Activated effector memory CD4-positive, alpha-beta T cell treated with anti-CD3 and anti-CD28 coated beads, Interleukin-2, amount 50 U/mL, for 16 hours (primary cell): ENCODE measurements at places on chromosomes 3 and 15.

- DNase-seq, result no peak
Observed at GRCh38 chr3:157271283-157271882, 111.4 kb upstream of the CCNL1 start.

DNA sequence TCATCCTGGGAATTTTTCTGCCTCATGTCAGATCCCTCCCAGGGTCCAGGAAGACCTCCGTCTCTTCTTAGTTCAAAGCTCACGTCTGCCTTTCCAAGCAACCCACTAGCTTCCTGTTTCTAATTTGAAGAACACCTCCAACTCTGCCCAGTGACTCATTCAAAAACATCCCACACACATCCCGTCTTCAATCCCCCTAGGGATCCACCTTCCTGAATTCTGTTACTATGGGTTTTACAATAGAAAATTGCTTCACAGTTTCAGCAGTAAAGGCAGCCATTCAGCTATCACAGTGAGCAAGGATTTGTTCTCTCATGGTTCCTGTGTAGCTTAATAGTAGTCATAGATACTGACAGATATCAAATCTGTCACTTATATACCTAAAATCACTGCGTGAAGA lies 308.3 kb upstream of the CCDC54 start:
- no peak for DNase-seq

DNA sequence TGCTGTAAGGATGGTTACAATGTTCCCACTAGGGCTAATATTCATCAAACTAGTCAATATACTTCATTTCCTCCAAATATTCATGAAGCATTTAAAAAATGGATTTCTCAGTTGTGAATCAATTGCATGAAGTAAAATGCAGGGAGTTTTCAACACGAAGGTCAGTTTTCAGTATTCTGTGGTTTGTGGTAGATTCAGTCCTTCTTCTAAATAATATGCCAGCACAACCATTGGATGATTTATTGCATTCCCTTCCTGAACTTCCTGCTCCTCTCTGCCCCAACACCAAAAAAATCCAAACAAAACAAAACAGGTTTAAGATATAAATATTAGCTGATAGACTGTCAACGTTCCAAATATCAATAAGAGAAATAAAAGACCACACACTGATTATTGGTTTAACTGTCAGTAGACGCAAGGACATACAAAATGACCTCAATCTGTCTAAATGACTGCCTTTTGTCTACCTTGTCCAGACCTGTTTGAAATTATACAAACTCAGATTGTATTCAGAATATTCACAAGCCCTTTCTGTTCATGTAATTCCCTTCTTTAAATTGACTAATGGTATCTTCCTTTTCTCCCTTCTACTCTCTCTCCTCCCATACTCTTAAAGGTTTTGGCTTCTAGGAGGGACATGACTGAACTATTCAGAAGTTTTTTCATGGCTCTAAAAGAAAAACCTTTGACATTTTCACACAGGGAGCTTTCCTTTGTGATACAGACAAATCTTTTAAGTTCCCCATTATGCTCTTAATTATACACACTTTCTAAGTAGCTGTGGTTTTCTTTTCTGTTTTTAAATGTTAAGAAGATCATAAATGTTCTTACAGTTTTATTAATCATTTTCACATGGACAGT lies 92.6 kb upstream of the STT3B start:
- no peak for DNase-seq

DNA sequence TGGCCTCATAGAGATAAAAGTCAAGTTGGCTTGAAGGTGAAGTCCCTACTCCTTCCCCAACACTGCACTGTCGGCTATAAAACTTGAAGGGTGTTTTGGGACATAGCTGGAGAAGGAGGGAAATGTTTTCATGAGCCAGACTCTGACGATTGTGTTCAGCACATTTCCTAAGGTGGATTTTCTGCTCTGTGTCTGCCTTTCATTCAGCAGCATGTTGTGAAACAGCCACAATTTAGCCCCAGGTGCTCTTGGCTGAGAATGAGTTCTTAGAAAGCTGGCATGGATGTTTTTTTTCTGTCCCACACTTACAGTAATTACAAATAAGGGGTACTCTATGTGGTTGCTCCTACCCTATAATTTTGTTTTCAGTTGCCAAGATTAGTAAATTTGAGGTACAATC lies 492.4 kb downstream of the MCTP2 start:
- no peak for DNase-seq

- DNase-seq, result no peak
Observed at GRCh38 chr15:98076021-98076816, 115.7 kb downstream of the ARRDC4 start.

DNA sequence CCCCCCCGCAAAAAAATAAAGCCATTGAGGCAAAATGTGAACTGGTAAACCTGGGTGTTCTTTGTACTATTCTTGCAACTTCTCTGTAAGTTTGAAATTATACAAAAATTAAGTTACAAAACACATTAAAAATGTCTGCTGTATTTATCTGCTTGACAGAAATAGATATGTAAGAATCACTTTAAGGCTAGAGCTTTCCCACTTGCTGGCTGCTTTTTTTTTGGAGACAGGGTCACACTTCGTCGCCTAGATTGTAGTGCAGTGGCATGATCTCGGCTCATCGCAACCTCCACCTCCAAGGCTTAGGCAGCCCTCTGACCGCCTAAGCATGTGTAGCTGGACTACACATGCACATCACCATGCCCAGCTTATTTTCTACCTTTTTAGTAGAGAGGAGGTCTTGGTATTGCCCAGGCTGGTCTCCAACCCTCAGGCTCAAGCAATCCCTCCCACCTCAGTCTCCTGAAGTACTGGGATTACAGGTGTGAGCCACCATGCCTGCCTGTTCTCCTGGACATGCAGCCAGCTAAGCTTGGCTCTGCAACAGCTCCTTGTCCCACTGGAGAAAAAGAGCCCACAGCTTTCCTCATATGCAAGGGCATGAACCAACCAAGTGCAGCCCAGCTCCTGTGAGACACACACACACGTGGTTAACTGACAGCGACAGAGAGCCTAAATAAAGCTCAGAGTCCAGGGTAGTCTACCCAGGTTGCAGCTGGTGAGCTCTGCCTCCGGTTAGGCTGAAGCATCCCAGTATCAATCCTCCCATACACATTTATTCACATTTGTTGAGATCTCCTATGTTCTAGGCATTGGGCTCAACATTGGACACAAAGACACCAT lies 4.5 kb downstream of the RPS17 start:
- DNase-seq, result peak; percentile 53

DNA sequence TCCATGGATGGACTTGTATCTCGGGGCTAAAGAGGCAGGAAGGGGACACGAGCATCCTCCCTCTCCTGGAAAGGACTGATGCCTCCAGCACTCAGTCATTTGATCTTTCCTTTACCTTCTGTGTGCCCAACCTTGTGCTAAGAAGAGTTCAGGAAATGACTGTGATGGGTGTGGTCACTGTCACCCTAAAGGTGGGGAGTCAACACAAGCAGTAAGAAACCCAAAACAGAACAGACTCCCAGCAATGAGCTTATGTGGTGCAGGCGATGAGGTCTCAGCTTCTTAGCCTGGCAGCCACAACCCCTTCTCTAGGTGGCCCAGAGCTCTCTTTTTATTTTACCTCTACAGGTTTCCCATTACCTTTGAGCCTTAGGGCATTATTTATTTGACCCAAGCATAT lies 3.8 kb downstream of the MPI start:
- no peak for DNase-seq

DNA sequence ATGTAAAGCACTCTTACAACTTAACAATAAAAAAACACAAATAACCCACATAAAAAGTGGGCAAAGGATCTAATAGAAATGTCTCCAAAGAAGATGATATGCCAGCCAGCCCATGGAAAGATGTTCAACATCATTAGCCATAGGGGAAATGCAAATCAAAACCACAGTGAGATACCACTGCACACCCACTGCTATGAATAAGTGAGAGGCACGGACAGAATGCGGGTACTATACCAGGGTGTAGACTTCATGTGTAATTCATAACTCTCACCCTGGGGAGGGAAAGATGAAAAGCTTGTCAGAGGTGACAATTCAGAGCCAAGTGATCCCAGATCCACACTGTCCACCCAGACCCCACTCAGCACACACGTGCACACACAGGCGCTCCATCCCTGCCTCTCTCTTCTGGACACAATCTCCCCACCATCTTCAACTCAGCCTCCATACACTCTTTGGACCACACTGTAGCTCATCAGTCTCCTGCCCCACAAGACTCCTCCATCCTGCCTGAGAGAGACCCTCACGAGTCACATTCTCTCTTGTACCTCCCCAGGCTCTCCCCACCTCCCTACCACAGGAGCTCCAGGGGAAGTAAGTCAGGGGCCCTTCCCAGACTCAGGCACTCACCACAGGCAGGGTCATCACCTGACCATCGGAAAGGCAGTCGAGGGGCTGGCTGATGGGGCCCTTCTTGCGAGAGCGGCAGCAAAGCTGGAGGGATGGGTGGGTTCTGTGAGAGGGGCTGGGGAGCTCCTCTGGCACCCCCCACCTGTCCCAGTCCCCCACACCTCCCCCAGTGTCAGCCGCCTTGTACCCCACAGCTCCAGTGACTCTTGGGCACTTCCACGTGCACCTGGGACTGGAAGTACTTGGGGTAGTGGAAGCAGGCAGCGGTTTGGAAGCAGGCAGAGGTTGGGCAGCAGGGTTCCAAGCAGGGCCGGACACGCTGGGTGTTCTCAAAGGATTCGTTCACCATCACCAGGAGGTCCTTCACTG lies 21.3 kb downstream of the PLA2G4E start:
- DNase-seq, result no peak

- DNase-seq, result no peak
Observed at GRCh38 chr15:87387766-87388165, 868.8 kb downstream of the NTRK3 start.

GRCh38 chr15:60001610-60002527 lies 2.2 kb upstream of the FOXB1 start:
- no peak for DNase-seq

DNA sequence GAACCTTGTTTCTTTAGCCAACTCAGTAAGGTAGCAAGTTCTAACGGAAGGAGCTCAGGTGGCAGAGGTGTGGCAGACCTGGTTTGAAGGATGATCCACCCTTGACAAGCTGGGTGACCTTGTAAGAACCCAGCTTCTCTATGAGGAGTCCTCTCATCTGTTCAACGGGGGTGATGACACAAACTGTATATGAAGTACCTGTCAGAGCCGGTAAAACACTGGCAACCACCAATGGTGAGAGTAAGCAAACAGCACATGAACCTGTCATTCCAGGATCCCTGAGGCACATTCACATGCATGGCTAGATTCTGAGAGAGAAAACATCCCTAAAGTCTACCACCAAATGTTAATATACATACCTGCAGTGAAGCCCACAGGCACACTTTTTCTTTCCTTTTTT lies 2.4 kb downstream of the SCAP start:
- no peak for DNase-seq

DNA sequence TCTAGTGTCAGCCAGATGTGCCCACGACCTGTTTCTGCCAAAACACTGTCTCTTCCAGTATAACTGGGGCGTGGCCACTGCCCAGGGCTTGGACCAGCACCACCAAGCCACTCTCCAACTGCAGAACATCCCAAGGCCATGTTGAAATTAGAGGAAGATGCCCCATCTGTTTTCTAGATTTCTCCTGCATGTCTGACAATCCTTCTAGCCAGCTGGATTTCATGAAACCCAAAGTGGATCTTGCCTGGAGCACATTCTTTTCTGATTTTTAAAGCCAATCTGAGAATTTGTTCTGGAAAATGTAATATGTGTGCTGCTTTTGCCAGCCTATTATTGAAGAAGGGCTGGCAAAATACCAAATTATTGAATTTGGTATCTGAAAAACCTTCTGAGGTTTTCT lies 182.5 kb downstream of the SLCO3A1 start:
- DNase-seq, result no peak

GRCh38 chr3:71031914-71032521 lies 551.5 kb downstream of the FOXP1 start:
- no peak for DNase-seq

DNA sequence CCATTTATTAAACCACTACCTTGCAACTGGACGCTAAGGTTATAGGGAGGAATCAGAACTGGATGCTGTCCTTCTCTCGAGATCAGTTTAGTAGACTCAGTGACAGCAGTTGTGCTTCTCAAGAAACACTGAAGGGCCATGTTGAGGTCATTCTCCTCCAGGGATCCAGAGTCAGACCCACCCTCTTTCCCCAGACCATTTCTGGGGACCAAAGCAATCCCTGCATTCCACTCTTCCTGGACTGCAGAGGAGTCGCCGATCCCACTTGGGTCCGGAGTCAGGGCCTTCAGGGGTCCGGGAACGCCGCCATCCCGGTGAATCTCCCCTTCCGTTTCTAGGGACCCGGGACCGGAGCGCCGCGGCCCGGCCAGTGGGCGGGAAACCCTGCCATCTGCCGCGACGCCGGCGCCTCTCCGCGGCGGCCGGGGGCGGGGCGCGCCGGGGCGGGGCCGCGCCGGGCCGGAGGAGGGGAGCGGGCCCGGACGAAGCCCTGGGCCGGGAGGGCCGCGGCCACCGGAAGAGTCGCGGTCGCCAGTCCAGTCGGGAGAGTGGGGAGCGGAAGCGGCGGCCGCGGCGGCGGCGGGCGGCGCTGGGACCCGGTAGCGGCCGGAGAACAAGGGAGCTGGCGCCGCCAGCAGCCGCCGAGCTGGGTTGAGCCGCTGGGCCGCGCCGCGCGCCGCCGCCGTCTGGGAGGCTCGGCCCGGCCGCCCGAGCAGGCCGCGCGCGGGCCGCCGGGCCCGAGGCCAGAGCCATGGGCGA lies at the start of gene DVL3:
Gene DVL3 (plus strand): TSS at position 493 of the 759 bp plus-strand sequence. CDS start 259 bp downstream, at position 752.
- DNase-seq, result peak; percentile 84

DNA sequence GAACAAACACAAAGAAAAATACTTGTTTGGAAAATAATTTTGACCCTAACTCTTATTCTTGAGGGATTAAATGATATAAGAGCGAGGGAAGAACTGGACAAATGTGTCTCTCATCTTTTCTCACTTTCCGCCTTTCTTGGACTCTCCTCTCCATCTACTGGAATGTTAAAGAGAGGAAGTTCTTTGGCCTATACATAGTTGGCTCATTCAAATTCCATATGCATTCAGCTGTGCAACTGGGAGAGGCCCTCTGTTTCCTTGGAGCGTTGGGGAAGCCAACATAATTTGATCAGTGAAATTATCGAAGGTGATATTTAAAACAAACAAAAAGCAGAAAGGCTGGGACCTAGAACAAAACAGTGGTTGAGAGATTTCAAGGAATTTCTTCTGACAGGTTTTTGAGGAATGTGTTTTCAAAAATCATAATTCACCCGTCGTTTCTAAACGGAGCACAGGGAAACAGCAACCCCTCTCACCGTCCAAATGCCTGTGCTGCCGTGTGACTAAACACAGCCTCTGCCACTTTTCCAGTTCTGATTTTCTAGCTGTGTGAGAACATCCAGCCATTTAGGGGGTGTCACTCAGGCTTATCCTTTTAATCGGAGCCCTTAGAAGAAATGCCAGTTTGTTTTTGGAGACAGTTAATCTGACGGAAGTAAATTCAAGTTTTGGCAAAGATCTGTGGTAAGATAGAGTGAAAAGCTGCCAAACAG lies 489.9 kb downstream of the SOX2 start:
- DNase-seq, result no peak
